Renal cortex interstitium (tissue), 15 donors: ENCODE measurements at places on chromosomes 3 and 15. TPM values are rescaled to one million over a fixed set of nuclear protein-coding genes. Genes with fewer than 3 reads are reported as not detected.

Gene CPN2
- 0.51 TPM for polyA plus RNA-seq

Gene ATP13A5
- 0.09 TPM for polyA plus RNA-seq

Gene XYLB
- polyA plus RNA-seq, result 9.6 TPM

Gene CIDEC
- polyA plus RNA-seq, result 0.13 TPM

Gene CHRM5
- polyA plus RNA-seq, result 0.10 TPM

Gene UBE2E2
- 53.0 TPM for polyA plus RNA-seq

Gene ADGRG7
- polyA plus RNA-seq, result not detected

Gene IGF2BP2
- 102 TPM for polyA plus RNA-seq

Gene CNOT10
- polyA plus RNA-seq, result 44.9 TPM

- no peak for DNase-seq
Measured at GRCh38 chr15:52183562-52184173, 7.5 kb downstream of the GNB5 start.

DNA sequence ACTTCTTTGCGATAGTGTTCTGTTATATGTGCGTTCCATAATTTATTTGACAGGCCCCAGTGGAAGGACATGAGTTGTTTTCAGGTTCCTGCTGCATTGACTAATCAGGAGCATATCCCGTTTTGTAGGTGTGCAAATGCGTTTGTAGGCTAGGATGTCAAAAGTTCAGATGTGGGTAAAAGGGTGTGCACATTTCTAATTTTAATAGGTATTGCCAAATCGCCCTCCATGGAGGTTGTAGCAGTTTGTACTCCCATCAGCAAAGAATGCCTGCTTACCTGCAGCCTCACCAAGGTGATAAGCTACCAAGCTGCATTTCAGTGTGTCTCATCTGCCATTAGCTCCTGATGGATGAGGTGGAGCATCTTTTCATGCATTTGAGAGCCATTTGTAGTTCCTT lies 36.3 kb downstream of the KLF13 start:
- DNase-seq, result no peak

GRCh38 chr3:134622806-134623365 lies 27.9 kb downstream of the KY start:
- no peak for DNase-seq

DNA sequence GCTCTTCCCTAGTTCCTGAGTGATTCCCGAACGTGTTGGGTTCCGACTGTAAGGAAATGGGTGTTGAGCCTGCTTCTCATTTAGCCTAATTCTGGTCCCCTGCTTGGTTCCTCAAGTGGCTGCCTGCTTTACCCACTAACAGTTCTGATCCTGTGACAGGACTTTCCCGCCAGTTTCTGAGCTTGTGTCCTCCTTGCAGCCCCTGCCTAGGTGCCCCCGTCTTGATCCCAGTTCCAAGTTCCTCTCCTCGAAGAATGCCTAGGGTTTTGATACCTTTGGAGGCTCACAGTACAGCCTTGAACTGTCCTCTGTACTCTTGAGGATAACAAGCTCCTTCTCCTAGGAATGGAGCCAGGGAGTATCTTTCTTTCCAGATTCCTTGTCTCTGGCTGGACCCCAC lies 12.0 kb upstream of the RASGRF1 start:
- DNase-seq, result no peak

DNA sequence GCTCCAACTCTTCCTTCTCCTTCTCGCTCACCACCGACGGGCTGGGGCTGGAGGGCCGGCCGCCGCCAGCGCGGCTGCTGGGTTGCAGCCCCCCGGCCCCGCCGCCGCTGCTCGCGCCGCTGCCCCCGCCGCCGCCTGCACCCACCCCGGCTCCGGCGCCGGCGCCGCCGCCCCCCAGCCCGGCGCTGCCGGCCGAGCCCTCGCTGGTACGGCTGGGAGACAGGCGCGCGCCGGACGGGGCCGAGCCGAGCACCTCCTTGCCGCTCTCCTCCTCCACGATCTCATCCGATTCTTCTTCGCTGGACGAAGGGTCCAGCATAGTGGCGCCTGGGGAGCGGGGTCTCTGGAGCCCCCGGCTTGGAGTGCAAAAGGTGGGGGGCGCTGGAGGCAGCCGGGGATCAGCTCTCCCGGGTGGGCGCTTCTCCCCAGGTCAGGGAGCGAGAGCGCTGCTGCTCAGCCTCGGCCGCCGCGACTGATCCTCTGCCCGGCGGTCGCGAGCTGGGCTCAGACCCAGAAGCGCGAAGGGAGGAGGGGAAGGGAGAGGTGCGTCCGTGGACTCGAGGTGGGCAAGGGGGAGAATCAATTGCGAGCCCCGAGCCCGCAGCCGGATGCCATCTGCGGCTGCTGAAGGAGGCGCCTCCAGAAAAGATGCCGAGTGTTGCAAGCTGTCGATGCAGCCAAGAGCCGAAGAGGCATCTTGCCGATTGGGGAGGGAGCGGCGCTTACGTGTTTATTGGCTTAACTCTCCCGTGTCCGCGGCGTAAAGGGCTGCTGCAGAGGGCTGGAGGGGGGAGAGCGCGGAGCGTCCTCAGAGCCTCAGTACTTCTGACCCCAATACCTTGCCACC lies at the start of gene CADPS:
CADPS (minus strand) TSS at position 706 of the 847 bp plus-strand sequence; CDS start at position 319, 387 bp downstream.
- DNase-seq, result no peak

GRCh38 chr15:73305331-73306211 lies 63.2 kb downstream of the HCN4 start:
- DNase-seq, result peak; percentile 49

GRCh38 chr3:112676659-112677234 lies 35.8 kb upstream of the CCDC80 start:
- no peak for DNase-seq

DNA sequence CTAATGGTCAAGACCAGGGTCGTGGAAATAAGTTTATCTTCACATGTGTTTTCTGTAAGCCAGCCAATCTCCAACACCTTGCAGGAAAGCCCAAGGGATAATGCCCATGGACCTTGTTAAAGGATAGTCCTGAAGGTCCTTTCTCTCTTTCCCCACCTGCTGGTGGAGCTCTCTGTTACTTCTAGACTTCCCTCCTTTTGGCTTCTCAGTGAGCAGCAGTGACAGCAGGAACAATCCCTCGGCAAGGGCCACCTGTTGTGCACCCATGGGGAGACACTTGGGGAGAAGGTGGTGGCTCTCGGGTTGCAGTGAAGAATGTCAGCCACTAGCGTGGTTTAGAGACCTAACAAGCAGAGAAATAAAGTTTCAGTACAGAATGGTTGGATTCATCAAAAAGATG lies 84.0 kb upstream of the OSBPL11 start:
- DNase-seq, result no peak
